NCI-H1092 (cell line): ENCODE measurements at places on chromosomes 2 and 18.

DNA sequence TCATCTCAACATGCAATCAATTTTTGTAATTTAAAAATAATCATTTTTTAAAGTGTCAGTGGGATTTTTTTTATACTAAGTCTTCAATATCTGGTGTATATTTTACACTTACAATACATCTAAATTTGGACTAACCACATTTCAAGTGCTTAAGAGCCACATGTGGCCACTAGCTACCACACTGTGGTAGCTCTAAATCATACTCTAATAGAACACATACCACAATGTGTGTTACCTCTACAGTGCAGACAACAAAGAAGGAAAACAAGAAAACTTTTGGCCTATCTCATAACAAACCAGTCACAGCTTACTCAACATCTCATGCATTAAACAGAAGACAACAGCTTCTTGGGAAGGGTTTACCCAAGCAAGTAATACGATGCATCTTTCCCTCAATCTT lies 24.5 kb downstream of the PIAS2 start:
- no peak for DNase-seq

DNA sequence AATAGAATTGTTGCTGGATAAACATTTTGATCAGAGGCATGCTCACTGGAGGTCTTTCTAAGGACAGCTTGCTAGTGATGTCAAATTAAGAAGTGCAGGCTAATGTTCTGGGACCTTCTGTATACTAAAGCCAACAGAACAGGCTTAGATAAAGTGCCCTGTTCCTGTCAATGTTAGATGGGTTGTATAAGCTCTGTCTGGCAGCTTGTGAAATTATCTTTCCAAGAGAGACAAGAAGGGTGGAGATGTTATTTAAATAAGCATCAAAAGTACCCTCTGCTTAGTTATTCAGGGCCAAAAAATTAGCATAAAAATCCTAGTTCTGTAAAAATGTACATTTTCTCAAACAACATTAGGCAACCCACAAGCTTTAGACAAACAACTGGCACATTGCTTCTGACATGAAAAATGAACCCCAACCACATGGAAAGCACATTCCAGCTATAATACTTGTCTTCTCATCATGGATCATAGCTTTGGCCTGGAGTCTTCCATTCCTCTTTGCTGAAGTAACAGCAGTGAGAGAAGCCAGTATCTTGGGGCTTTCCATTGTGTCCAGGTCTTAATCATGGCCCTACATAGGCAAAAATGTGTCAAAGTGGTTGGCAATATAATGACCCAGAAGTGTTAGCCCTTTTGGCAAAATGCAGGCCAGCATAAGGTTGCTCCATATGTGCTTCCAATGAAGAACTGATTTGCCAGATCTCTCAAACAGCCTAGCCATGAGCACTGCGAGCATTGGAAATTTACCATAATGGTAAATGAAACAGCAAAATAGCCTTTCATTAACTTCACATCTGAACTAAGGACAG lies 478.1 kb upstream of the ZNF804A start:
- no peak for DNase-seq

GRCh38 chr2:219214141-219214540 lies 4.6 kb downstream of the ABCB6 start:
- no peak for DNase-seq

DNA sequence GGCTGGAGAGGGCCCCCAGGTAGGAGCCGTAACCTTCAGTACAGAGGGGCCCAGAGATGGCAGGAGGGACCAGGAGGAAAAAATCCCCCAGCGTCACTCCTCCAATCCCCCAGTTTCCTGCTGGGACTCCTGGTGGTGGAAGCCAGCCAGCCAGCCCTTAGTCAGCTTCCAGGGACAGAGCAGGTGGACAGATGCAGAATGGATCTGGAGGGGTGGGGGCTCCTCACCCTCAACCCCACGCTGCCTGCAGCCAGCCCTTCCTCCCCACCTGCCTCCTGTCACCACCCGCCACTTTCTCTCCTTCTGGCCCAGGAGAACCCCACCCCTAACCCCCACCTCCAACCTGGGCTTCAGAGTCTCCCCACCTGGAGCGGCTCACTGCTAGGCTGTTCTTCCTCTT lies 21.1 kb downstream of the EMX1 start:
- no peak for DNase-seq
